Heart left ventricle (tissue), 16 donors: ENCODE measurements at places on chromosomes 4 and X. TPM values are rescaled to one million over a fixed set of nuclear protein-coding genes. Genes with fewer than 3 reads are reported as not detected.

- peak; percentile 73 for DNase-seq
These were observed at the start of gene PRDM5 for GRCh38 chr4:120922381-120923206. TSS of gene PRDM5 (minus strand) at chr4:120922726. CDS start at chr4:120922608, 118 bp downstream.

GRCh38 chrX:35016051-35016450, 73.5 kb downstream of the FAM47B start:
- DNase-seq: no peak

- peak; percentile 56 for DNase-seq
These were observed 117.3 kb downstream of the DRD5 start for GRCh38 chr4:9898596-9899305.

GRCh38 chr4:7390336-7390735, 44.4 kb downstream of the PSAPL1 start:
- no peak for DNase-seq

DNA sequence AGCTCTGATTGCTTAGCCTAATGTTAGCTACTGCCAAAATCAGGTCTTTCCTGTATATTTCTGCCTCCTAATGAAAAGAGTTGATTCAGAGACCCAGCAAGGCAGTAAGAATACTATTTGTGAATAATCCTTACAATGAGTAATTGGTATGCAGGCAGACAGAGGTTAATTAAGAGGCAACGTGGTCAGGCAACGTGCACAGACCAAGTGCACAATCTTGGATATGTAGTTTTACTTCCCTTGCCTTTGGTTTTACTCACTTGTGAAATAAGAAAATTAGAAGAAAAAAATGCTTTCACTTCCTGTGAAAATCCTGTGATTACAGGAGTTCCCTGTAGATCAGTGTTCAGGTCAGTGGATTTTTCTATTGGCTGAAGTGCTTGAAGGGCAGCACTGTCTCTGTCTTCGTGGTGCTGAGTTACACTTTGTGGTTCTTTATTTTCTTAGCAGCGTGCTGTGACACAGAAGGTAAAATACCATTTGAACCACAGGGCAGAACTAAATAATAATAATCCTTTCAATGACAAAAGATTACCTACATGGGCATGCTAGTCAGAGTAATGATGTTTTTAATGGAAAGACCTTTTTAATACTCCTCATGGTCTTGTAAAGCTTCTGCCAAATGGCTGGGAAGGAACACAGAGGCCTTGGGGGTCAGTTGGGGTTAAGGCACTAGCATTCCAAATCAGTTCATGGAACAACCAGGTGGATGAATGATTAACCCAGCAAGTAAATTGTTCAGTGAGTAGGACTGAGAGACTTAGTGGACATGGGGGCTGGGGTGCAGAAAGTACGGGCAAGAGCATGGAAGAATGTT, 430.9 kb downstream of the MAPK10 start:
- no peak for DNase-seq

GRCh38 chrX:96611619-96612362, 72.9 kb upstream of the DIAPH2 start:
- DNase-seq: no peak

ADAM29 gene
- not detected for polyA plus RNA-seq
